ENCODE measurements at places on chromosomes 11 and 22.

GRCh38 chr11:111911563-111912401, at the start of gene CRYAB:
Gene CRYAB, minus strand, starts transcription at chr11:111911770. Its CDS starts 46 bp downstream, at chr11:111911724.
- DNase-seq, result no peak

DNA sequence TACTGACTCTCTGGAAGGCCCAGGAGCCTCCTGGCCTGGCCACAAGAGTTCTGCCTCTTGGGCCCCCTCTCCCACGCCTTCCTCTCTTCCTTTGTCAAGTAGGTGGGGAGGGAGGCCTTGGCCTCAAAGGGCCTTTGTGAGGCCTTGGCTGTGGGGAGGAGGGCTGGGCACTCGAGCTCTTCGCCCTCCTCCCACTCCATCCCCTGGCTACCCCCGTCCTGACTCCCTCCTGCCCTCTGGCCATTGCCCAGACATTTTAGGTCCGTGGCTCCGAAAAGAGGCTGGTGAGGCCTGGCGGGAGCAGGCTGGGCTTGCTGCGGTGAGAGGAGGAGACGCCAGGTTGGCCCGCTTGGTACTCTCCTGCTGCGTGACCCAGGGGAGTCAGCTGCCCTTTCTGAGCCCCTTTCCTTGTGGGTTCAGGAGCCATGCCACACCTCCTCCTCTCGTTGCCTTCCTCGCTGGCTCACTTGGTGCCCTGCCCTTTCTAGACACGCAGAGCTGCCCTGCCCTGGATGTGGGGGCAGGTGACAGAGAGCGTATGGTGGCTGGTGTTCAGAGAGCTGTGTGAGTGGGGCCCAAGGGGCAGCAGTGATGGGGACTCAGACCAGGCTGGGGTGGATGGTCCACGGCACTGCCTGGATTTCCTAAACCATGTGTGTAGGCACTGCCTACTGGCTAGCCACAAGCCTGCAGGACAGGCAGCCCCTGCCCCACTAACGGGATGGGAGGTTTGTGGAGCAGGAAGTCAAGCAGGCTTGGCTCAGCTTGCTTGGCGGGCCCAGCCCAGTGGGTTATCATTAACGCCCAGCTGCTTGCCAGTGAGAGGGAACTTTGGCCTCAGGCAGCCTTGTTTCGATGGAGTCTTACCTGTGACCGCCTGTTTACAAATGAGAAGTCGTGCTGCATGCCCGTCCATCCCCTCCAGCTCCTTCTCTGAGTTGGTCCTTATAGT, 15.8 kb upstream of the OMP start:
- no peak for DNase-seq

DNA sequence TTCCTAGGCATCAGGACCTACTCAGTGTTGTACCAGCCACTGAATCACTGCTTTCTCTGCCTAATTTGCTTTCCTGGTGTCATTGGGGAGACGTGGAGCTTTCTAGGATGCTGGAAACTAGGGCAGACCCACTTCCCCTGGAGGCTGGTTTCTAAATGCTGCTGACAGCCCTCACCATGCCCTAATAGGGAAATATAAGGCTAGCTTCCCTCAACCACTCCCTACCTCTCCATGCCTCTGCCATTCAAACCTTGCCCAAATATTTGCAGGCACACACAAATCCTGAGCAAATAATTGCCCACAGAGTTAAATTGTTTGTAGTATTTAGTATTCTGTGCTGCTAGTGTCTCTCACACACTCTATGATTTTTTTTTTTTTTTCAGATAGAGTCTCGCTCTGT, 310.2 kb downstream of the DDX10 start:
- no peak for DNase-seq

GRCh38 chr11:32267679-32268187, 167.6 kb downstream of the WT1 start:
- DNase-seq, result no peak

- no peak for DNase-seq
Observed at GRCh38 chr22:40449676-40450035, 79.3 kb downstream of the SGSM3 start.

GRCh38 chr11:1087279-1087960, 12.7 kb downstream of the MUC2 start:
- no peak for DNase-seq

DNA sequence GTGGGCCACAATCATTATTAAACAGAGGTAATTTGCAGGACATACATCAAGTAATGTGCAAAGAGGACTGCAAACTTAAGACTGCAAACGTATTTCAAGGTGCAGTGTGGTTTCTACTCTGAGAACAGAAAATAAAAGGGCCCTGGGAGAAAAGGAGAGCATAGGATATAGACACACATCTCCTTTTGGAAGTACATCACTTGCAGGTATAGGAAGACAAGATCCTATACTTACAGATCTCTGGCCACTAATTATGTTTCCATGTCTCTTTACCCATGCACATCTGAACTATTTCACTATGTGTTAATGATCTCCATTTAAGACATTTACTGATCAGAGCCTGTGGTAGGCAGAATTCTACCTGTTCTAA, 47.7 kb downstream of the PIWIL3 start:
- DNase-seq, result no peak

- no peak for DNase-seq
Observed at GRCh38 chr11:16727806-16728205, 10.6 kb upstream of the C11orf58 start.

GRCh38 chr11:111334532-111335502, 36.5 kb downstream of the POU2AF3 start:
- no peak for DNase-seq

GRCh38 chr11:124896071-124896750, 1.5 kb downstream of the ROBO4 start:
- DNase-seq, result no peak

- DNase-seq, result no peak
Observed at GRCh38 chr22:42951093-42951710, 63.7 kb downstream of the PACSIN2 start.

DNA sequence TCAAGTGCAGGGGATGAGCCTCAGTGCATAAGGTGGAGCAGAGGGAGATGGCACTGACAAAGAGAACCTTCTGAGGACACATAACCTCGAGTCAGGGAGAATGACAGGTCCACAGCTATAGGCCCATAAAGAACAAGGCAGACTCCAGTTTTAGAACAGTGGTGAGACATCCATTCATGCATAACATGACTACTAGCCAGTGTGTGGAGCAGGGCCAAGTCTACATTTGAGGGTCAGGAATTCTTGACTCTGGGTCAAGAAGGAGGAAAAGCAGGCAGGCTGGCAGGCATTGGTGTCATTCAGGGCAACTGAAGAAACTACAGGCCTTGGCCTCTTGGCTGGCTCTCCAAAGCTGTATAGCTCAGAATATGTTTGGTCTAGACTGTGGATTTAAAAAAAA, 54.9 kb downstream of the MTNR1B start:
- no peak for DNase-seq

DNA sequence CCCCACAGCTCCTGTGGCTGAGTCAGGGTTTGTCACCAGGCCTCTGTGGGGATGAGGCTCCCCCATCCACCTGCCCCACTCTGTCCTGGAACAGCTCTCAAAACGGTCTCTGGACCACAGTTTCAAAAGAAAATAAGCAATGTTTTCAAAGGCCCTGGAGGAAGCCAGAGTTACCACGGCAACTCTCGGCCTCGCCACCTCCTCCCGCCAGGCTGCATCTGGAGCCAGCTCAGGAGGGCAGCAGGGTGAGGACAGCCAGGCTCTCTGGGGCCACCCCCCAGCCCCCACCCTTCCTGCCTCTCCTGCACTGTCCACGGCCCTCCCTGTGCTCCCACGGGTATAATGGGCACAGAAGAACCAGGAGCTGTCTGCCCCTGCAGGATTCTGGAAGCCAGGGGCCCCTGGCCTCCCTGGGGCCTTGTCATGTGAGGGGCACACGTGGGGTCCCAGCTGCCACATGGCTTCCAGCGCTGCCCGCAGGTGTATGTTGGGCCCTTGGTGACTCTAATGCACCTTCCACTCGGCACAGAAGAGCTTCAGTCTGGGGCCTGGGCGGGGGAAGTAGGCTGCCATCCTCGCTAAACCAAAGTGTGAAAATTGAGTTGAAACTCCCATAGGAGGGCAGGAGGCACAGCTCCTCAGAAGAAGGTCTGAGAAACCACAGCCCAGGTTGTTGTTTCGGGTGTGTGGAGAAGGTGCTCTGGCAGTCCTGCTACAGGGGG, 10.3 kb downstream of the CD81 start:
- DNase-seq, result no peak

- no peak for DNase-seq
Observed at GRCh38 chr11:64603411-64604110, 12.5 kb downstream of the SLC22A12 start.
